ENCODE measurements at places on chromosomes 3 and 15.

DNA sequence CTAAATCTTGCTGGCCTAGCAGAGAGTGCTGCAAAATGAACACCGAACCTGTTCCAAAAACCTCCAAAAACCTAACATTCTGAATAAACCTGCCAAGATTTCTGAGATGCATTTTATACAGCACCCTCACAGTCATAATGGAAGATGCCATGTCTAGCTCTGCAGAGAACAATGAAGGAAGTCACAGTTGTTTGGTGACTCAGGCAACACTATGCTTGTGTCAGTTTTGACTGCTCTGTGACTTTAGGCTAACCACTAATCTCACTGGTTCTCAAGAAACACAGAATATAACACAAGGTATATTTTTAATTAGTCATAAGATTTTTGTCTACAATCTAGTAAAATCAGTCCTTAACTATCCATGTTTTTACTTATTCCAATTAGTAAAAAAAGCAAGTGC is 606.6 kb downstream of the TBL1XR1 start:
- no peak overlapping the region for H3K4me3 ChIP-seq
- H3K27ac ChIP-seq: no peak overlapping the region
- DNase-seq: no peak
- H3K36me3 ChIP-seq: no peaks in the 10 kb centered on the region
- no peaks in the 10 kb centered on the region for H3K27me3 ChIP-seq

GRCh38 chr3:49199900-49200281 is 28.5 kb downstream of the KLHDC8B start:
- no peaks in the 10 kb centered on the region for H3K36me3 ChIP-seq
- peaks cover 15% of the 10 kb centered on the region for H3K27me3 ChIP-seq
- H3K4me3 ChIP-seq: no peak overlapping the region
- H3K27ac ChIP-seq: no peak overlapping the region

- no peak overlapping the region for H3K27ac ChIP-seq
- H3K36me3 ChIP-seq: peaks cover 9% of the 10 kb centered on the region
- no peak overlapping the region for H3K4me3 ChIP-seq
- no peaks in the 10 kb centered on the region for H3K27me3 ChIP-seq
Measured at GRCh38 chr15:72341361-72341760, 21.4 kb upstream of the CELF6 start.

DNA sequence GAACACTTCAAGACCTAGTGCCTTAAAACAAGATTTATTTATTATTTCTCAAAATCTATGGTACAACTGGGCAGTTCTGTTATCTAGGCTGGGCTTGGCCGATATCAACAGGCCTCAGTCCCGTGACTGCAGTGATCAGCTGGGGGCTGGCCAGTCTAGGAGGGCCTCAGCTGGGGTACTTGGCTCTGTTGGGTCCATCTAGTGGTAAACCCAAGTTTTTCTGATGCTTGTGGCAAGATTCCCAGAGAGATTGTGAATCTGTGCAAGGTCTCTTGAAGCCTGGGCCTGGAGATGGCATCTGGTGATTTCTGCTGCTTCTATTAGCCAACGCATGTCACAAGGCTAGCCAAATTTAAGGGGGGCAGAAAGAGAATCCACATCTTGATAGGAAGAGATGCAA is 482.4 kb upstream of the SGO1 start:
- H3K27me3 ChIP-seq: no peaks in the 10 kb centered on the region
- no peak overlapping the region for H3K4me3 ChIP-seq
- no peak for DNase-seq
- H3K4me1 ChIP-seq: no peaks in the 10 kb centered on the region
- no peak overlapping the region for H3K27ac ChIP-seq

- no peaks in the 10 kb centered on the region for H3K36me3 ChIP-seq
- H3K27me3 ChIP-seq: peaks cover 10% of the 10 kb centered on the region
- no peaks in the 10 kb centered on the region for H3K4me1 ChIP-seq
- no peak overlapping the region for H3K4me3 ChIP-seq
Measured at GRCh38 chr15:100802421-100803170, 77.0 kb upstream of the ALDH1A3 start.

- no peak for DNase-seq
- H3K27ac ChIP-seq: no peak overlapping the region
- no peaks in the 10 kb centered on the region for H3K27me3 ChIP-seq
- no peaks in the 10 kb centered on the region for H3K4me1 ChIP-seq
Measured at GRCh38 chr3:78427303-78427702, 1340.5 kb downstream of the ROBO1 start.

DNA sequence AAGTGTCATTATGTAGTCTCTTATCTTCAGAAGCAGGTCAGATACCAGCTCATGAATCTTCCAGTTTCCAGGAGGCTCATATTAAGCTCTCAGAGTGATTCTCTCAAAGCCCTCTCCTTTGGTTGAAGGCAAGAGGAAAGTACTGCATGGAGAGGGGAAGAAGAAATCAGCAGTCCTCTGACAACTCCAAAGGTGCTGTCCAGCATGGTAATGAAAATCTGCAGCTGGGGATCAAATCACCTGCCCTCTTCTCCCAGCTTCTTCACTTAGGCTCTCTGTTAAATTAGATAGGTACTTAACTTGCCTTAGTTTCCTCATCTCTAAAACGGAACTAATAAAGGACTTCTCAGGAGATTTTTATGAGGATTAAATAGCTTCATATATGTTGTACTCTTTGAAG is 738.8 kb upstream of the GOLIM4 start:
- no peak overlapping the region for H3K4me3 ChIP-seq
- no peak overlapping the region for H3K27ac ChIP-seq
- H3K36me3 ChIP-seq: no peaks in the 10 kb centered on the region
